Stimulated activated CD4-positive, alpha-beta T cell treated with anti-CD3 and anti-CD28 coated beads, Interleukin-15, amount 100 ng/mL, for 48 hours (primary cell): ENCODE measurements at places on chromosomes 5 and 9.

DNA sequence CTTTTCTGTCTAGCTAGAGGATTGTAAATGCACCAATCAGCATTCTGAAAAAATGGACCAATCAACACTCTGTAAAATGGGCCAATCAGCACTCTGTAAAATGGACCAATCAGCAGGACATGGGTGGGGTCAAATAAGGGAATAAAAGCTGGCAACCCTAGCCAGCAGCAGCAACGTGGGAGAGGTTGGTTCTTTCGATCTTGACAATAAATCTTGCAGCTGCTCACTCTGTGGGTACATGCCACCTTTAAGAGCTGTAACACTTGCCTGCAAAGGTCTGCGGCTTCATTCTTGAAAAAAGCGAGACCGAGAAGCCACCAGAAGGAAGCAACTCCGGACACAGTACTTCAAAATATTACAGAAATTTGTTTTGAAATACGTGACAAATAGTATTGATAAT lies 424.6 kb upstream of the CDH9 start:
- DNase-seq = no peak

- DNase-seq = no peak
Observed at GRCh38 chr9:114864471-114864870, 58.6 kb upstream of the TNFSF15 start.

DNA sequence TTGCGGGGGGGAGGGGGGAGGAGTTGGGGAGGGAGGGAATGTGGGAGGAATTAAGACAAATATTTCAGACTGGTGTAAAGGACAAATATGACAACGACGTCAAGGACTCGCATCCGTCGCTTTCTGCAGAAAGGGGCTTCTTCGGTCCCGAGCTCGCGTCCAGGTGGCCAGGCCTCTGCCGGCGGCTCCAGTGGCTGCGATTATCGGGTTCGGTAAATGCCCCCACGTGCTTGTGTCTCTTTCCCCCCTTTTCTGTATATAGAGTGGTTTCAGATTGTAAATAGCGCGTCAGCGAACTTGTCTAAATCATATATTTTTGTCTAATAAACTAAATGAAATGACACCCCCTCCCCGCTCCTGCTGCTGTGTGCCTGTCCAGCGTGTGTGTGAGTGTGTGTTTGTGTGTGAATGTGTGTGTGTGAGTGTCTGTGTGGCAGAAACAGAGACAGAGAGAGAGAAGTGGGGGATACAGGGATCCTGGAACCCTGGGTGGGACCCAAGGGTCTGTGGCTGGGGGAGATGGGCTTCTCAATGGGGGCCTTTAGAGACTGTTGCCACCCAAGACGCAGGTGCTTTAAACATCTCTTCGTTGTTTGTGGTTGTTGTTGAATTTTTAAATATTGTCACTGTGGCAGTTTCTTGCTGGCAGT lies 5.6 kb downstream of the IRX1 start:
- DNase-seq = no peak

GRCh38 chr9:35110327-35110761 lies 5.3 kb downstream of the ATOSB start:
- DNase-seq = no peak

GRCh38 chr5:113090336-113091106 lies 113.9 kb downstream of the DCP2 start:
- no peak for DNase-seq

GRCh38 chr9:81689343-81690175 lies at the start of gene TLE1:
Gene TLE1 (minus strand): TSS chr9:81689547. CDS start chr9:81688240, 1,307 bp downstream.
- DNase-seq = peak; percentile 66

- peak; percentile 7 for DNase-seq
Observed at GRCh38 chr9:34179213-34180136, 632 bp downstream of the UBAP1 start.
